ENCODE measurements at places on chromosomes 2 and 18. TPM values are rescaled to one million over a fixed set of nuclear protein-coding genes. Genes with fewer than 3 reads are reported as not detected.

RAPGEF4 gene
- total RNA-seq = 13.5 TPM

PCARE gene
- total RNA-seq = under 0.01 TPM

SPP2 gene
- total RNA-seq = not detected

NT5DC4 gene
- not detected for total RNA-seq

SP140L gene
- total RNA-seq = 0.49 TPM

RGPD3 gene
- 0.98 TPM for total RNA-seq
